ENCODE measurements at places on chromosomes 6 and 20.

- DNase-seq, result no peak
Observed at GRCh38 chr6:105164418-105164817, 15.4 kb downstream of the POPDC3 start.

- no peak for DNase-seq
Observed at GRCh38 chr6:52511572-52512151, 65.2 kb downstream of the TRAM2 start.

DNA sequence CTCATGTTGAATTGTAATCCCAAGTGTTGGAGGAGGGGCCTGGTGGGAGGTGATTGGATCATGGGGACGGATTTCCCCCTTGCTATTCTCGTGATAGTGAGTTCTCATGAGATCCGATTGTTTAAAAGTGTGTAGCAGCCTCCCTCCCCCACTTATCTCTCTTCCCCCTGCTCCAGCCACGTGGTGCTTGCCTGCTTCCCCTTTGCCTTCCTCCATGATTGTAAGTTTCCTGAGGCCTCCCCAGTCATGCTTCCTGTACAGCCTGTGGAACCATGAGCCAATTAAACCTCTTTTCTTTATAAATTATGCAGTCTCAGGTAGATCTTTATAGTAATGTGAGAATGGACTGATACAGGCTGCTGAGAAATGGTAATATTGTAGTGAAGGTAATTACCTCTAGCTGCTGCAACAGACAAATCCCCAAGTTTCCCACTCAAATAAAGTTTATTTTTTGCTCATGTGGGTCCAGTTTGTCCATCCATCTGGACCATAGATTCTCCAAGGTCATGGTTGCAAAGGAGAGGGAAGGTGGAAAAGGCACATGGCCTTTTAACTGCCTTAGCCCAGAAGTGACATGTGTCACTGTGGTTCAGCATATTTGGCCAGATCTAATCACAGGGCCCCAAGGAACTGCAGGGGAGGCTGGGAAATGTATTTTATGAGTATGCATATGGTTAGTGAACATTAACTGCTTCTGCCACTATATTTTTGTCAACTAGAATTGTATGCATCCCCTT is 89.2 kb downstream of the TRMT11 start:
- no peak for DNase-seq

GRCh38 chr6:162963861-162964260 is 236.1 kb downstream of the PACRG start:
- no peak for DNase-seq

- DNase-seq, result no peak
Observed at GRCh38 chr6:3210024-3210610, 17.3 kb downstream of the TUBB2B start.

GRCh38 chr20:61883857-61884393 is 181.8 kb downstream of the TAF4 start:
- no peak for DNase-seq

DNA sequence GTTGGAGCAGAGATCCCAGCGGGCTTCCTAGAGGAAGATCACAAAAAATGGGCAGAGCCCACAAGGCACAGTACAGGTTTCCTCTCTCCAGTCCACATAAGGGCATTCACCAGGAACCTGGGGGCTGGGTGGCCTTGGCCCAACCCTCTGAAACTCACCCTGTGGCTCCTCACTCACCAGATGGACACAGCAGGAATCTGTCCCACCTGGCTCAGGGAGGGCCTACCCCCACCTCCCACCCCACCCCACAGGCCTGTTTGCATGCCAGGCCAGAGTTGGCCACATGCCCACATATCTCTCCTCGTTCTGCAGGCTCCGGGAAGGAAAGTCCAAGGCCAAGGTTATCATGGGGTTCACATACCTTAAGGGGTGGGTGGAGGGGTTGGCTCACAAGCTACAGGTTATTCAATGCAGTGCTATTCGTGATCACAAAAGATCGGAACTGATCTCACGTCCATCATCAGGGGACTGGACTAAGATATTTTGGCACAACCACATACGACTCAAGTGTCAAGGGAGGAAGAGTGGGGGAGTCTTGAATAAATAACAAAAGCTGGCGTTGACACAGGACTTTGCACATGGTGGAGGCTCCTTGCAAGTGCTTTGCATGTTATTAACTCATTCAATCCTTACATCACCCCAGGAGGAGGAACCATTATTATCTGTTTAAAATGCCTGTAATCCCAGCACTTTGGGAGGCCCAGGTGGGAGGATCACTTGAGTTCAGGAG is 13.0 kb downstream of the RIPOR3 start:
- no peak for DNase-seq

DNA sequence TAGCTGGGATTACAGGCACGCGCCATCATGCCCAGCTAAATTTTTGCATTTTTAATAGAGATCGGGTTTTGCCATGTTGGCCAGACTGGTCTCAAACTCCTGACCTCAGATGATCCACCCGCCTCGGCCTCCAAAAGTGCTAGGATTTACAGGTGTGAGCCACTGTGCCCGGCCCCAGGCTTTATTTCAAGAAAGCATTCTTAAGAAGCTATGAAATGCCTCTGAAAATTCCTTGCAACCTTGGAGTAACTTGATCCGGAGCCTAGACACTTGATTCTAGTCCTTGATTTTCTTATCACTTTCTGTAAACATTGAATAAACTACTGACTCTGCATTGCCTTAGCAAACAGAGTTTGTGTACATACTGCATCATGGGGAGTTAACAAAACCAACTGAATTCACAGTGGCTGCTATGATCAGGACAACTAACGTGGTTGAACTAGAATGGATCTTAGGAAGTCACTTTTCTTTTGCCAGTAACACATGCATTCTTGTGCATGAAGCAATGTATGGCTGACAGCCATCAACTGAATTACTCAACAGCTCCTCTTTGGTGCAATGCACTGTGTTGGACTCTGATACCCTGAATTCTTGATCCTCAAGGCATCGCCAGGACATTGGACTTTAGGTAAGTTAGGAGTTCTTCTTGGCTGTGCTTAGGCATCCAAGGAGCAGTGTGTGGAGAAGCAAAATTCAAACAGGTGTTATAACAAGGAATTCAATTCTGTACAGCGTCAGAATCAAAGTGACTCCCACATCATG is 102.8 kb upstream of the TMEM170B start:
- DNase-seq, result no peak

DNA sequence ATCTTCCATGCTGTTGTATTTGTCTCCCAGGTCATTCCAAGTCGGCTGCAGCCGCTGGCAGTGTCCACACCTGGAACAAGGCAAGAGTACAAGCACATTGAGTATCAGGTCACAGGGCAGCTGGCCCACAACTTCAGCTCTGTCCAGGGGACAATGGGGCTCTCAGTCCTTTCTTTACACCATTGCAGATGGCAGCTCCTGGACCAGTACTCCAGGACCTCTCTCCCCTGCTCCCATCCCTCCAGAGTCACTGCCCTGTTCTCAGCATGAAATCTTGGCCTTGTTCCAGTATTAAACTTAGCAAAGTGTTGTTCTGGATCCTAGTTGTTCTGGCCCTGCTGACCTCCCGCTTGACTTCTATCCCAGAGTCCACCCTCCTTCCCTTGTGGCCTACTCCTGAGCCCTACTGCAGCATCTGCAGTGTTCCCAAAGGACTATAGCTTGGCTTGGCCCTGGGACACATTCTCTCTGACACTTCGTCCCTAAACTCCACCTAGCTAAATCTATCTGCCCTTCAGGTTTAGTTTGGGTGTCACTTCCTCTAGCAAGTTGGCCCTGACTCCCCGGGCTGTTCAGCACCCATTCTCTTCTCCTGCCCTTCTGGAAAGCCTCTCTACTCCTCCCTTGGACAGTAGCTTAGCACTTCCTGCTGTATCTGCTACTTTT is 5.8 kb downstream of the TXNDC5 start:
- DNase-seq, result no peak

GRCh38 chr6:45686841-45687569 is 309.3 kb upstream of the SUPT3H start:
- DNase-seq, result no peak

DNA sequence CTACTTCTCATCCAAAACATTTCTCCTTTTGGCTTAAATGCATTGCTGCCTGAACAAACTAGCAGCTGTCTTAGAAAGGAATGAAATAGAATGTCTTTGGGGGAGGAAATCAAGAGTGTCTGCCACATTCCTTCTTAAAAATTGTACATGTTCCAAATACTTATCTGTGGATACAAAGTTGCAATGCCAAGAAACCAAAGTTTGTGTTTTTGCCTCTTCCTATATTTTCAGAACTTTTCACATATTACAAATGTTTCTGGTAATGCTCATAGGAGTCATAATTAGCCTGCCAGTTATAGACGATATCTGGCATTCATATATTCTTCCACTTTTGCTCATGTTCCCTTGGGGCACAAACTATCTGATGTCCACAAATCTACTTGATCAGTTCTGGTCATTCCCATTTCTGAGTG is 165.5 kb upstream of the BMP5 start:
- no peak for DNase-seq

DNA sequence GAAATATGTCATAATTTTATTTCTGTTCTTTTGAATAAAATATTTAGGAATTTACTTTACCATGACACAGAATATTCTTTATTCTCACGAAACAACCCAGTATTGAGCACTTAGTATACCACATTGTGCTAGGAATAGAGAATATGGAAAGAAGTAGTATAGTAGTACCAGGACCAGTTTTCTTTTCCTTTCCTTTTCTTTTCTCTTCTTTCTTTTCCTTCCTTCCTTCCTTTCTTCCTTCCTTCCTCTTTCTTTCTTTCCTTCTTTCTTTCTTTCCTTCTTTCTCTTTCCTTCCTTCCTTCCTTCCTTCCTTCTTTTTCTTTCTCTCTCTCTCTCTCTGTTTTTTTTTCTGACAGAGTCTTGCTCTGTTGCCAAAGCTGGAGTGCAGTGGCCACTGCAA is 7.5 kb upstream of the PLCB4 start:
- no peak for DNase-seq

- DNase-seq, result no peak
Observed at GRCh38 chr6:36524871-36525270, 22.4 kb downstream of the STK38 start.

DNA sequence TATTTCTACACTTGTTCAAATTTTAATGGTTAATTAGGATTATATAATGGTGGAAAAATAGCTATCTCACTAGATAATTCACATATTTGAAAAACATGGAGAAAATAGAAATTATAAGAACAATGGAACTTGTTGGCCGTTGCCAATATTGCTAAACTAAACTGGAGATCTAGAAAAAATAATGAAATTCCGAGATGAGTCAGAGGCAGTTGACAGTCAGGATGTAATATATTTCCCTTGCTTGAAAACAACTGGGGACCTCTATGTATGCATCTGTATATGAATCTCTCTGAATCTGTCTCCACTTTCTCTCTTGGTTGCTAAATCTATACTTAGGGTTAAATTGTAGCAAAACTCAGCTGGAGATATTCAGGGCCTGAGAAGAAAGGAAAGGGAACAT is 1108.2 kb upstream of the GJE1 start:
- DNase-seq, result no peak

GRCh38 chr20:32019156-32019510 is 8.9 kb downstream of the CCM2L start:
- DNase-seq, result no peak

GRCh38 chr6:13611715-13612114 is 3.4 kb upstream of the NOL7 start:
- DNase-seq, result no peak

DNA sequence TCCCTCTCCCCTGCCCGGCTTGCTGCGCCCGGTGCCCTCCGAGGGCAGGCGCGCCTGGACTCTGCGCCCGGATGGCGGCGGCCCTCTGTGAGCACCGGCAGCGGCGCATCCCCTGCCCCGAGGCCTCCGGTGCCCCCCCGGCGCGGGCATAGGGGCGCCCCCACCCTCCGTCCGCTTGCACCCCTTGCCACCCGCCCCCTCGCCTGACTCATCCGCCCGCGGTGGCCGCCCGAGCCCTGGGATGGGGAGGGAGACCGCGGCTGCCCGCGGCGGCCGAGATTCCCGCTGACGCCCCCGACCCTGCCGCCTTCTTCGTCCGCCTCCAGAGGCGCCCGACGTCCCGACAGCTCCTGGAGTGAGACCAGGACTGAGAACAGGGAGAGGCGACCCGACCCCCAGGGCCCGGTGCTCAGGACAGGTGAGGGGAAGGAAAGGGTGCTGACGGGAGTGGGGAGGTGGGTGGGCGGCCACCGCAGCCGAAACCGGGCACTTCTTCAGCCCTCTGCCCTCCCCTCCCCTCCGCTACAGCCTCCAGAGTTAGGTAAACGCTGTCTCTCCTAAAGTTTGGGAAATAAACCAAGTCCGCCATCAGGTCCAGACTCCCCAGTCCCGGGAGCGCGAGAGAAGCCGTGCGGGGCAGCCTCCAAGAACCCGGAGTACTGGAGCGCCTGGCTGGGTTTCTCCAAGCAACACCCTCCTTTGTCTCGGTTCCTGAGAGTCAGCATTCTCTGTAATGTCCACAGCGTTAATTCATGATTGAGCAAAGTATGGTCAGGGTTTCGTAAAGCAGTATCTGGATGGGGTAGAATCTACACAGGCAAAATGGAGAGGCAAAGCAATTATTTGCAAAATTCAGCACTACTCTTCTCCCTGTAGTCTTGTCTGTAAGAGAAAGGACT is 539 bp downstream of the TMEM200A start:
- peak; percentile 38 for DNase-seq

- DNase-seq, result no peak
Observed at GRCh38 chr6:165847407-165848085, 184.5 kb upstream of the PDE10A start.

GRCh38 chr20:20366551-20366875 is 1.4 kb upstream of the INSM1 start:
- no peak for DNase-seq

GRCh38 chr6:91171754-91172462 is 585.0 kb upstream of the MAP3K7 start:
- DNase-seq, result no peak

DNA sequence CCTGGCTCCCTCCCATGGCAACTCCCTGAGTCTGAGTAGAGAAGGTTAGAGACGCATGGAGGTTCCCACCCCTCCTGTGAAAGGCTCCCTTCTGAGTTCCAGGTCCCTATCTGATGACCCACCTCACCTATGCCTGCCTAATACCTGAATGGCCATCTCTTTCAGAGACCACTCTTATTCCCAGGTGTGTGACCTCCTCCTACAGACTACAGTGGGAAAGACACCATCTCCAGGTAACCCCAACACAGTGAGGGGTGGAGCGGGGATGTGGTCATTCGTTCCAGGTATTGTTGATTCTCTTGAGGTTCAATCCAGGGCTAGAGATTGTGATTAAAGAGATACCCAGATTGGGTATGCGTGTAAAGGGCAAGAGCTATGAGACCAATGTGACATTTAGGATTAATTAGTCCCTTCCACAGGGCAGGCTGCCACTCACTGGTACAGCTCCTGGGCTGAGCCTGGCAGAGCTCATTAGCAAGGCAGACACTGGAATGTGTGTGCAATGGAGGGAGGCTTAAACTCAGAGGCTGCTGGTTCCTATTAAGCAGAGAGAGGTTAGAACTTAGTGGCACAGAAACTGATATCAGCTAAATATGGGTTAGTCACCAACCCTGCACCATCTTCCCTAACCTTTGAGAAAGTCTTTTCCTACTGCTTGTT is 46.5 kb upstream of the IER3 start:
- no peak for DNase-seq

- no peak for DNase-seq
Observed at GRCh38 chr20:7843613-7844012, 96.6 kb downstream of the HAO1 start.

DNA sequence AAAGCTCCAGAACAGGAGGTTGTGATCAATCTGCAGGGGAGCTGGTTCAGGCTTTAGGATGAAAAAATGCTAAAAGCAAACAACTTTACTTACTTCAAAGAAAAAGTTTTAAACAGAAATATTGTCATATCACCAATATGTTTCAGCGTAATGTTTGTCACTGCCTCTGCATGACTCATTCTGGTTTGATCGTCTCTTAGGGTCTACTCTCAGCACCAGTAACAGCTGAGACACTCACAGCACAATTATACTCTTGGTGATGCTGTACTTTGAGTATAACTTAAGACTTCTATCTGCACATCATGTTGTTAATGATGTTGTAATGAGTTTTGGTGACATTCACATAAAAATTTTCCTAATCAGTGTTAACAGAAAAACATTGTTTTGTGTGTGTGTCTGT is 665.4 kb downstream of the EPM2A start:
- DNase-seq, result no peak
